ENCODE measurements at places on chromosomes 4 and X.

DNA sequence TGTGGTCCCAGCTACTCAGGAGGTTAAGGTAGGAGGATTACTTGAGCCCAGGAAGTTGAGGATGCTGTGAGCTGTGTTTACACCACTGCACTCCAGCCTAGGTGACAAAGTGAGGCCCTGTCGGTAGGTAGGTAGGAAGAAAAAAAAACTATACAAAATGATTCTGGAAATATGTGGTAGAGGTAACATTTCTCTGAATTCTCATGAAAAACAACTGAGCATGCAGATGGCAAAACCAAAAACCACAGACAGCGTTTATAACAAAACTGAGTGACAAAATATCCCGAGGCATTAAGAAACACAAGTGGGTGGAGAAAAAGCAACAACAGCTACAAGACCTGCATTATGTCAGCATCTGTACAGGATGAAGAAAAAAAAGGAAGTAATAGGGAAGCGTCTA, 211.7 kb downstream of the DLG3 start:
- DNase-seq, result no peak

DNA sequence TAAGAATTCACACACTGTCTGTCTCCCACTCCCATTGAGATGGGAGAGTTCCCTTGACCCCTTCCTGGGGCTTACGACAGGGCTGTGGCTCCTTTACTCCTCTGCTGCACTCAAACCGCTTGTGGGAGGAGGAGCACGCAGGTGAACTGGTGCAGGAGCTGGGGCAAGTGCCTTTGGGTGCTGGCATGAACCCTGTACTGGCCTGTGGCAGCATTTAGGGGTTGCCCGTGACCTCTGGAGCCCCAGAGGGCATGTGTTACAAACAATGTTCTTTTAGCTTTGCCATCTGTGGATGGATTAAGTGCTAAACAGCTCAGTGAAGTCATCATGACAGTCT, 21.8 kb upstream of the FTHL17 start:
- no peak for DNase-seq

- DNase-seq, result no peak
Measured at GRCh38 chr4:116015549-116015948, 902.1 kb upstream of the NDST4 start.

- no peak for DNase-seq
Measured at GRCh38 chr4:55927803-55928437, 20.8 kb upstream of the CEP135 start.

- no peak for DNase-seq
Measured at GRCh38 chr4:151719956-151720334, 40.9 kb downstream of the GATB start.

- no peak for DNase-seq
Measured at GRCh38 chr4:42411803-42412202, 14.5 kb downstream of the SHISA3 start.

DNA sequence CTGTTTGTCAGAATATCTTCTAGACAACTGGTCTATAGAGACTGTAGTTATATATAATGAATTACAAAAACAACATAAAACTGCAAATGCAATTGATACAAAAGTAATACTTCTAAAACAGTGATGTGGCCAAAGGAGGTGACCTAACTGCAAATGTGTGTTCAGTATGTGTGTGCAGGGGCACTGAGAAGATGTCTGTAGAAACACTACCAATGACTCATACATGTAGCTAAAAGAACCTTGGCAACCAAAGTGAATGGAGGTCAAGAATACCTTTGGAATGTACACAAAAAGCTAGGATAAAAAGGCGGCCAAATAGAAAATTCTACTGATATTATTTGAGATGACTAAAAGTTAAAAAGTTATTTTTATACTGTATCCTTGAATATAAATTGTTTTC, 261.8 kb downstream of the CAMK2D start:
- DNase-seq, result no peak

DNA sequence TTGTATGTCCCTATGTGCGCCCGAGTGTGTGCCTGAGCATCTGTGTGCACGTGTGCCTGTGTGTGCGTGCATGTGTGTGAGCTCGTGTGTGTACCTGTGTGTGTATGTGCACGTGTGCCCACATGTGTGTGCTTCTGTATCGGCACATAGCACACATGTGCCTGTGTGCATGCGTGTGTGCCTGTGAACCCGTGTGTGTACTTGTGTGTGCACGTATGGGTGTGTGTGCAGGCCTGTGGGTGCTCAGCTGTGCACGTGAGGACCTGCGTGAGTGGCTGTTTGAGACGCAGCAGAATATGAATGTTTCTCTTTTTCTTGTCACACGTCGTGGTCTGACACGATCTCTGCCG, 4.3 kb downstream of the AKAP17A start:
- peak; percentile 81 for DNase-seq

- DNase-seq, result no peak
Measured at GRCh38 chr4:173135241-173135847, 33.3 kb upstream of the GALNT7 start.

DNA sequence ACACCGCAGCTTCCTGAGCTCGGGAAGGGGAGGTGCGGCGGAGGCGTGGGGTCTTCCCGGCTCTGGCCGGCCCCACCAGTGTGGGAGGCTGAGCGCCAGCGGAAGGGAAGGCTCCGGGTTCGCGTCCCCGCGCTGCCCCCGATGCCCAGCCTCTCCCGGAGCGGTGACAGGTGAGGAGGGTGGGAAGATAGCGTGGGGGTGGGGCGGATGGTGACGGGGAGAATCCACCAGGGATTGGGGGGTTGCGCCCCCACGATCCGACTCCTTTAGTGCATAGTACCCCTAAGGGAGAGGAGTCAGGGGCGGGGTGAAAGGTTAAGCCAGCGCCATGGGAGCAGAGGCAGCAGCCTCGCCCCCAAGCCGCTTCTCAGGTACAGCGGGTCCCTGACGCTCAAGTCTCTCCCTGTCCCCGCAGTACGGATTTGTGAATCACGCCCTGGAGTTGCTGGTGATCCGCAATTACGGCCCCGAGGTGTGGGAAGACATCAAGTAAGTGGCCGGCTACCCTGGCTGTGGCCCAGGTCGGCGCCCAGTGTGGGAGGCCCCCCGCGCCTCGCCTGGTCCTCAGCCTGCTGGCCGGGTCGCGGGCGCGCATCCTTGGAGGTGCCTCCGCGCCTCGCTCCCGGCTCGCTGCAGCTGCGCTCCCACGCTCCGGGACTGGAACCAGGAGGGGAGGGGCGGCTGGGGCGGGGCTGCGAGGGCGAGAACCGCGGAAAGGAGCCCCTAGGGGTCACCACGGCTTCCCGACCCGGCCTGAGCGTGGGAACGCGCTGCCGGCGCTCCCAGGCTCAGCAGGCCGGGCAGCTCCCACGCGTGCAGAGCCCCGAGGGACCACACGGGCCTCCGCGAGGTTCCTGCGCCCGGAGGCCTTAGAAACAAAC, 791 bp downstream of the GUCY1B1 start:
- peak; percentile 82 for DNase-seq

DNA sequence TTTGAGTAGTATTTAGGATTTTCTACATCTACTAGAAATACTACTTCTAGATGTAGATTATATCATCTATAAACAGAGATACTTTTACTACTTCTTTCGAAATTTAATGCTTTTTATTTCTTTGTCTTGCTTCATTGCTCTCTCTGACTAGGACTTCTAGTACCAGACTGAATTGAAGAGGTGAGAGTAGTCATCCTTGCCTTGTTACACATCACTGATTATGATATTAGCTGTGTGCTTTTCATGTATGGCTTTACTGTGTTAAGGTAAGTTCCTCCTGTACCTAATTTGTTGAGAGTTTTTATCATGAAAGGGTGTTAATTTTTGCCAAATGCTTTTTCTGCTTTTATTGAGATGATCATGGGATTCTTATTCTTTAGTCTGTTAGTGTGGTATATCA, 19.6 kb upstream of the IL2 start:
- DNase-seq, result no peak

DNA sequence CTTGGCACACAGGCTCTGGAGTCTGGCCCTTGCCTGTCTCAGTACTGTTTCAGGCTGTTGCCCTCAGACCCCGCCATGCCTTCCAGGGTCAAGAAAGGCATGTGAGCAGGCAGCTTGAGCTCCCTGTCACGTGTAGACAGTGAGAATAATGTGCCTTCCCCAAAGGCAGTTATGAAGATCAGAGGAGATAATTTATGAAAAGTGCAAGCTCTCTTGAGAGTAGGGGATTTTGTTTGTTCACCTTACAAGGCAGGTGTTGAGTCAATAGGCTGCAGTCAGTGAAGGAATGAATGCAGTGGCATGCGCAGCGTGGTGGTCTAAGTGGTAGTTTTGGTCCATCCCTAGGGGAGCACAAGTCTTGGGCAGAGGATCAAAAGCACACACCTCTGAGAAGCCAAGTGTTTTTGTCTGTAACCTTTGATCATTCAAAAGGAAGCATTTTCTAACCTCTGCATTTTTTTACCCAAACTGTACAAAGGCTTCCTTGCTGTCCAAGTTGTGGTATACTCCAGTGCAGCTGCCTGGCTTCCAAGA, 14.4 kb downstream of the HADH start:
- no peak for DNase-seq

GRCh38 chrX:72659723-72660122, 54.4 kb downstream of the PHKA1 start:
- no peak for DNase-seq

GRCh38 chr4:108382751-108383150, 214.0 kb upstream of the LEF1 start:
- DNase-seq, result no peak

- no peak for DNase-seq
Measured at GRCh38 chrX:145631461-145631951, 186.1 kb upstream of the SLITRK2 start.

GRCh38 chr4:98387345-98388026, 126.3 kb downstream of the RAP1GDS1 start:
- DNase-seq, result no peak

DNA sequence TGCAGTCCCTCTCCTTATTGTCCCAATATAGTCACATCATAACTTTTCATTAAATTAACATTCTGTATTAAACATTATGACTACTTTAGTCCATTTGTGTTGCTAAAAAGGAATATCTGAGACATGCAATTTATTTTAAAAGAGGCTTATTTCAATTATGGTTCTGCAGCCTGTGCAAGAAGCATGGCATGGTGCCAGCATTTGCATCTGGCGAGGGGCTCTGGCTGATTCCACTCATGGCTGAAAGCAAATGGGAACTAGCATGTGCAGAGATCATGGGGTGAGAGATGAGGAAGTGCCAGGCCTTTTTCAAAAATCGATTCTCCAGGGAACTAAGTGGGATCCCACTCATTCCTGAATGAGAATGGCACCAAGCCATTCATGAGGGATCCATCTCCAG, 476.3 kb upstream of the RPS6KA3 start:
- DNase-seq, result no peak

GRCh38 chr4:27149541-27150212, 289.0 kb downstream of the STIM2 start:
- peak; percentile 3 for DNase-seq

DNA sequence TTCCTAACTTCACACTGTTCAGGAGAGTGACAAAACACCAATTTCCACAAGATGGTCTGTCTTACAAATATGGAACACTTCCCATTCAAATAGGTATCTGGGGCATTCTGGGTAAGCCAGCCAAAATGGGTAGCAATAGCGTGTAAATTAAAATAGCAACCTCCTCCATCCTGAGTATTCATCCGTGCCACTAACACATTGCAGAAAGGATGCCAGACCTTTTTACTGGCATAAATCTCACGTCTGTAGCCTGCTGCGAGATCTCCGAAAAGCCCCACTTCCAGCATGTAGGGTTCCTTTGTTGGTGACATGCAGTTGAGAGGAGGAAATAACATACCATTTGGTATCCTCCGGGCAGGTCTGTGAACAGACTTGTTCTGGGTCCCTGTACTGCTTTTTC, 52.7 kb upstream of the RAI2 start:
- no peak for DNase-seq

- peak; percentile 97 for DNase-seq
Measured at GRCh38 chr4:7043284-7044136, at the start of gene TADA2B. Gene TADA2B (plus strand): TSS chr4:7043372. CDS start chr4:7043580, 208 bp downstream.

- DNase-seq, result no peak
Measured at GRCh38 chr4:3391422-3391821, 50.3 kb upstream of the HGFAC start.

DNA sequence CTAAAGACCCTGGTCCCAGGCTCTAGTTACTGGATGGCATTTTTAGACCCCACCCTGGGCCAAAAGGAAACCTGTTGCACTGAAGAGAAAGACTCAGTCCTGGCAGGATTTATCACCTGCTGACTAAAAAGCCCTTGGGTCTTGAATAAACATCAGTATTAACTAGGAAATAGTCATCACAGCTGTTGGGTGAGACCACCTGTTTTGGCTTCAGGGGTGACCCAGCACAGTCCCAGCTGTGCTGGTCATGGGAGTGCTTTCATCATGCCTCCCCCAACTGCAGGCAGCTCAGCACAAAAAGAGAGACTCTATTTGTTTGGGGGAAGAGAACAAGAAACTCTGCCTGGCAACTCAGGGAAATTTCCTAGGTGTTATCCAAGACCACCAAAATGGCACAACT, 903.2 kb downstream of the C4orf33 start:
- DNase-seq, result no peak

DNA sequence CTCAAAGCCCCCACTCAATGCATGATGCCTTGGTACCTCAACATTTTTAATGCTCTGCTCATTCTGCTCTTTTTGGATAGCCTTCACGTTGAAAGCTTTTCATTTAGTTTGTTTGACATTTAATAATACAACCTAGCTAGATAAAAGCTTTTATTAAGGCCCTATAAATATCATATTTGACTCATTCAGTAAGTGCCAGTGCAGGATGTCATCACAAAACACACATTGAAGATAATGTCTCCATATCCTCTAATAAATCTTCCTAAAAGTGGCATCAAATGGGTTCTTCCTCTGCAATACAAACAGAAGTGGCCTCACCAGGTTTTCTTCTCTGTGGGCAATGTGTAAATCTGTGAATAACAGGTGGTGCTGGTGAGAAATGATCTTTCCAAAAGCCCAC, 12.0 kb upstream of the PCYT1B start:
- DNase-seq, result no peak

DNA sequence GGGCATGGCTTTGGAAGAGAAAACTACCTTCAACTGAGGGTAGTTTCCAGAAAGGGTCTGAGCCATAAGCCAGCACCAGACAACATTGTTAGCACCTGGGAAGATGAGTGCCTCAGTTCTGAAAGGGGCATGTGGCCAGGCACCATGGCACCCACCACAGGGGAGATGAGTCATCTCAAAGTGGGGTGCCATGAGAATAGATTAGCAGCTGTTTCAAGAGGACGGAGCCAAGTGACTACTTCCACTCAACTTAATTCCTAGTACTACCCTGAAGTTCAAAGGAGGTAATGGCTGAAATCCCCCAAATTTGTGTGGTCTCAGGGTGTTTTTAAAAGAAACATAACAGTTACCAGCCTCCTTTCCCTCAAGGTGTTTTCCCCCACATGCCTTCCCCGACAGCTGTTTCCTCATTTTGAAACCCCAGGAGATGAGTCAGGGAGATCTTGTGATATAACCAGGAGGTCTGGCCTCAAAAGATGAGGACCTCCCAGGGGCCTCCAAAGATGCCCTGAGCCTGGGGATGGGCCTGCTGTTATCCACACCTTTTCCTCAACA, 27.8 kb upstream of the FTHL17 start:
- no peak for DNase-seq

DNA sequence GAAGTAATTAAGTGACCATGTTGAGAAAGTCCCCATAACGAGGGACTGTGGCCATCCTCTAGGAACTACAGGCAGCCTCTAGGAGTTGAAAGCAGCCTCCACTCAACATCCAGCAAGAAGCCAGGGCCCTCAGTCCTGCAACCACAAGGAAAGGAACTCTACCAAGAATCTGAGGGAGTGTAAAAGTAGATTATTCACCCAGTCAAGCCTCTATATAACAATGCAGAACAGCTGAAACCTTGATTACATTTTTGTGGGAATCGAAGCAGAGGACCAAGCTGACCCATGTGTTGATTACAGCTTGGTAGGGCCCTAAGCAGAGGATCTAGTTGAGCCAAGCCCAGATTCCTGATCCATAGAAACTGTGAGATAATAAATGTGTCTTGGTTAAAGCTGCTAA, 17.1 kb downstream of the RPS6KA6 start:
- DNase-seq, result no peak

All from osteoblast (primary cell).